ENCODE measurements at places on chromosomes 6 and 20. TPM values are rescaled to one million over a fixed set of nuclear protein-coding genes. Genes with fewer than 3 reads are reported as not detected.

DNA sequence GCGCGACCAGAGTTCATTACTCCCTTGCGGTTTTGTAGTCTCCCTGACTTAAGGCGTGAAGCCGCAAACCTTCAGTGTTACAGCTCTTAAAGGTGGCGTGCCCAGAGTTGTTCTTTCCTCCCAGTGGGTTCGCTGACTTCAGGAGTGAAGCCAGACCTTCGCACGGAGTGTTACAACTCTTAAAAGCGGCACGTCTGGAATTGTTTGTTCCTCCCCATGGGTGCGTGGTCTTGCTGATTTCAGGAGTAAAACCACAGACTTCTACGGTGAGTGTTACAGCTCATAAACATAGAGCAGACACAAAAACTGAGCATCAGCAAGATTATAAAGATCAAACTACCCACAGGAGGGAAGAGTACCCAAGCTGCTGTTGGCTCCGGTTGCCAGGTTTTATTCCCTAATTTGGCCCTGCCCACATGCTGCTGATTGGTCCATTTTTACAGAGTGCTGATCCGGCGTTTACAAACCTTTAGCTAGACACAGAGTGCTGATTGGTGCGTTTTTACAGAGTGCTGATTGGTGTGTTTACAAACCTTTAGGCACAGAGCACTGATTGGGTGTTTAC lies 10.4 kb downstream of the TMEM14C start:
- DNase-seq: no peak

Gene IL17A
- not detected for total RNA-seq

DNA sequence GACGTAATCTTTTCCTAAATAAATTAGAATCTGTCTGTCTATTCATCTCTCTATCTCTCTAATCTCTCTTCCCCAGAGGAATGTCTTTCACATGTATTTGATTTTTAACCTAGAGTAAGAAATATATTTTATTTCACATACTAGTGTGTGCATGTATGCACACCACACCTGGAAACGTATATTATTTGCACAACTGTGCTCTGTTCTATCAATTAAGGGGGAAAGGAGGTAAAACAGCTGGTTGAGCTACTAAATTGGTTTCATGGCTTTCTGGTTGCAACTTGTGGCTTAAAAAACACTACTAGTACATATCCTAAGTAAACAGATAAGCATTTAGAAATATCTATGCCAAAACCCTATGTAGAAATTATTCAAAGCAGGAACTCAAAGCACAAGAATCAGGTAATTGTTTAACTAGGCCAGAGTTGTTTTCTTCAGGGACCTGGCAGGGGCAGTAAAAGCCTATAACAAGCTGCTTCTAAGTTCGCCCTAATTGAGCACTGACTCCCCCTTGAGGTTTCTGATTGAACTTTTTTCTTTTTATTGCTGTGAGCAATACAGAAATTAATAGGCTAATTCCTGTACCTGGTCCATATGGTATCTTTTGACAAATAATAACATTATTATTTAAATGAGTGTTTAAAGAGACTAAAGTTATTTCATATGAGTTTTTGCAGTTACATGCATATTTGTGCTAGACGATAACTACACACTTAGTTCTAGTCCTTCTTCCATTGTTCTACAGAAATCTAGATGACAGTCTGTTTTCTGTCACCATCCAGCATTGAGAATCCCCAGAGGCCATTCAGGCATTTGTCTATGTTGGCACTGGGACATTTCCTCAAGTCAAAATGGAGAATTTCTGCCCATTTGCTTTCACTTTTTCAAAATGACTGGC lies 88.6 kb downstream of the MCHR2 start:
- no peak for DNase-seq

Gene PACSIN1
- total RNA-seq: not detected

- no peak for DNase-seq
These were observed 55.2 kb upstream of the RNF24 start for GRCh38 chr20:4070323-4071177.
